ENCODE measurements at places on chromosomes 3 and 15.

- no peak for DNase-seq
Observed at GRCh38 chr15:26020871-26021270, 157.7 kb upstream of the ATP10A start.

DNA sequence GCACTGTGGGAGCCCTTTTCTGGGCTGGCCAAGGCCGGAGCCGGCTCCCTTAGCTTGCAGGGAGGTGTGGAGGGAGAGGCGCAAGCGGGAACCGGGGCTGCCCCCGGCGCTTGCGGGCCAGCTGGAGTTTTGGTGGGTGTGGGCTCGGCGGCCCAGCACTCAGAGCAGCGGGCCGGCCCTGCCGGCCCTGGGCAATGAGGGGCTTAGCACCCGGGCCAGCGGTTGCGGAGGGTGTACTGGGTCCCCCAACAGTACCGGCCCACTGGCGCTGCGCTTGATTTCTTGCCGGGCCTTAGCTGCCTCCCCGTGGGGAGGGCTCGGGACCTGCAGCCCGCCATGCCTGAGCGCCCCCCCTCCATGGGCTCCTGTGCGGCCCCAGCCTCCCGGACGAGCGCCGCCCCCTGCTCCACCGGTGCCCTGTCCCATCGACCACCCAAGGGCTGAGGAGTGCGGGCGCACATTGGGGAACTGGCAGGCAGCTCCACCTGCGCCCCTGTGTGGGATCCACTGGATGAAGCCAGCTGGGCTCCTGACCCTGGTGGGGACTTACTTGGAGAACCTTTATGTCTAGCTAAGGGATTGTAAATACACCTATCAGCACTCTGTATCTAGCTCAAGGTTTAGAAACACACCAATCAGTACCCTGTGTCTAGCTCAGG lies 707.7 kb downstream of the GRM7 start:
- DNase-seq = no peak

DNA sequence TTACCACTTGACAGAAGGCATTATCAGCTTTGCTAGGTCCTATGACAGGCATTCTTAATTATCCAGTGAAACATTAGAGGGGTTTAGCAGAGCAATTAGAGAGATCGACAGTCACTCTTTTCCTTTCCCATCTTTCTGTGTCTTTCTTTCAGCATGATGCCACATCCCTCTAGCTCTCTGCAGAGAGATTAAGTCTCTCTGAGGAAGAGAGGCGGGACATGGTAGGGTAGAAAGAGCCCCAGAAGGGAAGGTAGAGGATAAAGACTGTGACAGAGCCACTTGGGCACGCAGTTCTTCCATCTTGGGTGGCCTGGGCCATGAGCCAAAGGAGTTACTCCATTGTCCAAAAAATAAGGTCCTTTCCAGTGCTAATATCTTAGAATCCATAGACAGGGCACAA lies 55.8 kb downstream of the HHLA2 start:
- DNase-seq = no peak

DNA sequence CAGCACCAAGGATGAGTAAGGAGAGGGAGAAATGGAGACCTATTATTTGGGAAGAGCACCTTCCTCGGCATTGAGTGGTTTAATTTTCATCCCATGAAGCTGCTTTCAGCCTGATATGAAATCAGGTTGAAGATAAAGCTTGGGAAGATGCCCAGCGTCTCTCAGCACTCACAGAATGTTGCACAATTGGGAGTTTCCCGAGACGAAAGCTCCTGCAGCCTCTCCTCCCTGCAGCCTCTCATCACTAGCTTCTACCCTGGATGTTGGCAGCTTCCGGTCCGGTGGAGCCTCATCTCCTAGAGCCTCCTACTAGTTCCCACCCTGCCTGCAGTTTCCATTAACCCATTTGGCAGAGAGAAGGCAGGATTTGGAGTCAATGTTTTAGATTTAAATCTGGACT lies 40.3 kb downstream of the EDEM1 start:
- DNase-seq = no peak

DNA sequence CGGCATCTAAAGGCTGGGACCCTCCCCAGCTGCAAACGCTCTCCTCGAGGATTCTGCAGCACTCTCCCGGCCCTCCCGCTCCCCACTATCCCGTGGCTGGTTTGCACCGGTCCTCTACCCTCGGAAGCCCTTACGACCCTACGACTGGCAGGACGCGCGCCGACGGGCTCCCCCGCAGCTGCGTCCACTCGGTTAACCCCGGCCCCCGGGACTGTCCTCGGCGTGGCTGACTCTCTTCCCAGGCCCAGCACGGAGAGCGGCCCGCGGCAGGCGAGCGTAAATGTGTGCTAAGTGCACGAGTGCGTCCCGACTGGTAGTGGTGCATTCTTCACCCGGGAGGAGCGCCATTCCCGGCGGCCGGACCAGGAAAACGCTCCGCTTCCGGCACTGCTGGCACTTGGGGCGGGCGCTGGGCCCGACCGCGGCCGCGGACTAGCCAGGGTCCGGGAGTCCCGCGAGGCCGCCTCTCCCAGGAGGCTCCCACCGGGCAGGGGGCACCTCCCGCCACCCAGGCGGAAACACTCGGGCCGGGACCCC lies 508 bp downstream of the GORASP1 start:
- no peak for DNase-seq

DNA sequence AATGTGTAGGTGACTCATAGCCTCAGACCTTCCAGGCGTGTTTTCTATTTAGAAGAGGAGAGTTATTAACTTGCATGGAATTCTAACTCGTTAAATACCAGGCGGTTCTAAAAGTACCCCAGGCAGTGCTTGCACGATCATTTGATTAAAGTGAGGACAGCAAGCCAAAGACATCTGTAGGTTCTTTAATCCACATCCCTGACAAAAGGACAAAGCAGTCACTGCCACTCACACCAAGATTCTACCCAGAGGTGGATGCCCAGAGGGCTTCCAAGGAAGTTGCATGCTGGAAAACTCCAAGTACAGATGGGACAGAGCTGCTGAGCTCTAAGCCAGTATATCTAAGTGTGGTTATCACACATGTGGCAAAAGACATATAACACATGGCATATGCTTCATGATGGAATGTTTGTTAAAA lies 372.1 kb downstream of the ROBO2 start:
- DNase-seq = no peak

- no peak for DNase-seq
Observed at GRCh38 chr3:74591342-74591741, 23.1 kb downstream of the CNTN3 start.

- DNase-seq = no peak
Observed at GRCh38 chr3:44175070-44175469, 66.6 kb upstream of the TOPAZ1 start.

DNA sequence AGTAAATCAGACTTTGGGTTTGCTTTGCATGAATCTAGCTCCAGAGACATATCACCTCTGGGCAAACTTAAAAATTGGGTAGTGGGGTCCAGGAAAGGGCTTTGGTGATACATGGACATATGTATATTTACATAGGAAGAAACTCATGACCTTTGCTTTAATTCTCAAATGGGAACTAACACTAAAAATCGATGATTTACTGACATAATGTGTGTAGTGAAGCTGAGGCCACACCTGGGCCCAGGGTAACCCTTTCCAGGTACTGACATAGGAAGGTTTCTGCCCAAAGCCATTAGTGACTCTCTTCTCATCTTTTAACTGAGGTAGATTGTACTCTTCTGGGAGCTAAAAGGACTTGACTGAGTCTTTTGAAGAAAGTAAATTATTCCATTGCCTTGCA lies 411.2 kb upstream of the TBL1XR1 start:
- no peak for DNase-seq

DNA sequence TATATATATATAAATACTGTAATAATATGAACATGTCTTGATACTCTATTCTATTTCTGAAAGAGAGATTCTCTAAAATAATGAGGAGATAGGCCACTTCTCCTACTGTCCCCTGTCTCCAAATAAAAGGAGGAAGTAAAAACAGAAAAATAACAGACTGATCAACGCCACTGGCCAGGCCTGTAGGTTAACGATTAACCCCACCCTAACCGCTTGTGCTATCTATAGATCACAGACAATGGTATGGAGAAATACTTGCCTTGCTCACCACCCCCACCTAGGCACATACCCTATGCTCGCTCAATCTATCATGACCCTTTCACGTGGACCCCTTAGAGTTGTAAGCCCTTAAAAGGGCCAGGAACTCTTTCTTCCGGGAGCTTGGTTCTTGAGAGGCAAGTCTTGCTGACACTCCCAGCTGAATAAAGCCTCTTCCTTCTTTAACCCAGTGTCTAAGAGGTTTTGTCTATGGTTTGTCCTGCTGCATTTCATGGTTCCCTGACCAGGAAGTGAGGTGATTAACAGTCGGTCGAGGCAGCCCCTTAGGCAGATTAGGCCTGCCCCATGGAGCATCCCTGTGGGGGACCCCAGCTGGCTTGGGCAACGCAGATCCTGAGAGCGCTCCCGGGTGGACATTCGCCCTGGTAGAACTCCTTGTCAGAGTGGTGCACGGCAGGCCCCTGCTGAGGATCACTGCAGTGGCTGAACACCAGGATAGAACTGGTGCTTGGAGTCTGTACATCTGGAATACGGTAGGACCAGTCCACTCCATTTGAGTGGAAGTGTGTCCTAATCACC lies 521.8 kb upstream of the CNTN3 start:
- no peak for DNase-seq

- no peak for DNase-seq
Observed at GRCh38 chr3:87468938-87469337, 192.6 kb upstream of the POU1F1 start.

- no peak for DNase-seq
Observed at GRCh38 chr3:100129941-100130340, 15.6 kb upstream of the FILIP1L start.

- DNase-seq = no peak
Observed at GRCh38 chr3:150469931-150470740, 62.0 kb downstream of the TSC22D2 start.

GRCh38 chr3:58567251-58567515 lies 10.0 kb downstream of the FAM107A start:
- no peak for DNase-seq

DNA sequence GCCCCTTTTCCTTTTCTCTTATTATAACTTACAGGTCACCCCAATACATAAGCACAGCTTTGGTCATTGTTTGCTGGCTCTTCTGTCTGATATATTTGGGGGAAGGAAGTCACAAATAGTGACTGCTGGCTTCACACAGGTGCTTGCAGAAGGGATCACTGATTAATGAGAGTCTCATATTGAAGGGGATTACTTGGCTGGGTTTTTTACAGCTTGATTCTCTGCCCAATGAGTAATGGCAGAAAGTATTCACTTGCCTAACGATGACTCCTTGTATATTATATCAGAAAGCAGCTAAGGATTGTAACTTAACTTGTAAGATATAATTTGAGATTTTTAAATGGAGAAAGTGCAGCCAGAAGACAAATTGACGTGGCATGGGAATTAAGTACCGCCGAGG lies 119.3 kb upstream of the PFN2 start:
- DNase-seq = no peak

DNA sequence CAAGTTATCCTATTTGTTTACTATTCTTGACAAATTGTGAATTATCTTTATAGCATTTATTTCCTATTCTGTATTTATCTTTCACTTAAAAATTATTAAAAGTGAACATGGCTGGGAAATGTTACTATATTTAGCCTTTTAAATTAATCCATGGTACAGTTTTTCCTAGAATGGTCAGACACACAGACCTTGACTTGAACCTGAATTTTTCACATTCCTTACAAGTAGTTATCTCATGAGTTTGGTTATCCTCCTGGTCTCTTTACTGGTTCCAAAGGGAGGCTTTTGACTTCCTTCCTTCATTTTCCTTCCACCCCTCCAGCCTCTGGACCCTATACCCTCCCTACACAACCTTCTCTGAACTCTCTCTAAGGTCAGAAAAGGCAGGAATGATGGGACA lies 280.6 kb downstream of the SATB1 start:
- DNase-seq = no peak

GRCh38 chr3:99970198-99970597 lies 144.1 kb downstream of the FILIP1L start:
- no peak for DNase-seq

DNA sequence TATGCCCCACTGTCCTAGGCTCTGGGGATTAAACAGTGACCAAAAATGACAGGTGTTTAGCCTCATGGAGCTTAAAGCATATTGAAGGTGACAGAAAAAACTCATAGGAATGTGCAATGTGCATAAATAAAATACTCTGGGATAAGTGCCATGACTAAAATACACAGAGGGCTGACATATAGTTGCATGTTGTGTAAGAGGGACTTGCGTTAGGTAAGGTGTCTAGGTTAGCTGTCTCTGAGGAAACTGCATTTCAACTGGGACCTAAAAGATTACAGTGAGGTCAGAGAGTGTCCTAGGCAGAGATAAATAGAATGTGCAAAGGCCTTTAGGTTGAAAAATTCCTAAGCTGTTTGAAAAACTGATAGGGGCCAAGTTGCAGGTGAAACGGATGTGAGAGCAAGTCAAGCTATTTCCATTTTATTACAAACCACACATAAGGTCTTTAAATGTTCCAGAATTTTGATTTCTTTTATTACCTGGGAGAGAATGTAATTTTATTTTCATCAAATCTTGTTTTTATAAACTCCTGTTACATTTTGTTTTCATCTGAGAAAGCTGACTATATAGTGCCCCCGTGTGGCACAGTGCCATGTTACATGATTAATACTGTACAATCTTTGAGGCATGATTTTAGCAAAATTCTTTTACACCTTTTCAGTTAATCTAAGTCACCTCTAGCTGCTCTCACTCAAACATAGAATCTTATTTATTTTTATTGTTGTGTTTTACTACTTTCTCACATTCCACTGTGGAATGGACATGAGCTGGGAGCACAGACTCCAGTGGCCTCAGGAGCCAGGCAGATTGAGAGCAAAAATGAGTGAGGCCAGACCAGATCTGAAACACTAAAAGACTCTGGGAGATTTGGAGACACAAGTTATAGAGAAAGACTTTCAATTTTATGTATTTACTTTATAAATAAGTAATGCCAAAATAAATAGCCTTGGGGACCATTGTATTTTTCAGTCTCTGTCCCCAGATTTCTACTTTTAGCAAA lies 259.6 kb upstream of the ZNF717 start:
- DNase-seq = no peak

GRCh38 chr15:43230640-43231115 lies 9.9 kb upstream of the EPB42 start:
- DNase-seq = no peak

- DNase-seq = no peak
Observed at GRCh38 chr15:67064607-67065530, 533 bp upstream of the SMAD3 start.

GRCh38 chr15:68816795-68817303 lies 3.8 kb downstream of the ANP32A start:
- DNase-seq = no peak

DNA sequence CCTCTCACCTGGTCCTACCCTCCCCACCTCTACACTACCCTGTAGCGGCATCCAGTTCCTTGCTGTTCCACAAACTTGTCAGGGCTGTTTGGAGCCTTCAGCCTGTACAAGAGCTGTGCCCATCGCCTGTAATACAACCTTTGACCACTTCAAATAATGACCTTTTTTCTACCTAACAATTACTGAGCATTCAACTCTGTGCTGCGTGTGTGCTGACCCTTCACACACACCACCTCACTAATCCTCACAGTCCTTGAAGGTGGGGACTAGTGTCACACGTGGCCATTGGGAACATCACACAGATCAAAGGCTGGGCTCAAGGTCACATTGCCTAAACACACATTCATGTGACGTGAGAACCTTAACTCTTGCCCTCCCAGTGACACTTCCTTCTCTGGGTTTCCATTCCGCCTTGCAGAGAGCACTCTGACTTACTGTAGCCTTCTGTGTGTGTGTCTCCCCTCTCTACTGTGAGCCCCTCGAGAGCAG lies 3.1 kb downstream of the C3orf20 start:
- no peak for DNase-seq
